ENCODE measurements at places on chromosomes 12 and 14.
A peak's percentile ranks its signal among the peaks of the same experiment; 100 is the strongest.

DNA sequence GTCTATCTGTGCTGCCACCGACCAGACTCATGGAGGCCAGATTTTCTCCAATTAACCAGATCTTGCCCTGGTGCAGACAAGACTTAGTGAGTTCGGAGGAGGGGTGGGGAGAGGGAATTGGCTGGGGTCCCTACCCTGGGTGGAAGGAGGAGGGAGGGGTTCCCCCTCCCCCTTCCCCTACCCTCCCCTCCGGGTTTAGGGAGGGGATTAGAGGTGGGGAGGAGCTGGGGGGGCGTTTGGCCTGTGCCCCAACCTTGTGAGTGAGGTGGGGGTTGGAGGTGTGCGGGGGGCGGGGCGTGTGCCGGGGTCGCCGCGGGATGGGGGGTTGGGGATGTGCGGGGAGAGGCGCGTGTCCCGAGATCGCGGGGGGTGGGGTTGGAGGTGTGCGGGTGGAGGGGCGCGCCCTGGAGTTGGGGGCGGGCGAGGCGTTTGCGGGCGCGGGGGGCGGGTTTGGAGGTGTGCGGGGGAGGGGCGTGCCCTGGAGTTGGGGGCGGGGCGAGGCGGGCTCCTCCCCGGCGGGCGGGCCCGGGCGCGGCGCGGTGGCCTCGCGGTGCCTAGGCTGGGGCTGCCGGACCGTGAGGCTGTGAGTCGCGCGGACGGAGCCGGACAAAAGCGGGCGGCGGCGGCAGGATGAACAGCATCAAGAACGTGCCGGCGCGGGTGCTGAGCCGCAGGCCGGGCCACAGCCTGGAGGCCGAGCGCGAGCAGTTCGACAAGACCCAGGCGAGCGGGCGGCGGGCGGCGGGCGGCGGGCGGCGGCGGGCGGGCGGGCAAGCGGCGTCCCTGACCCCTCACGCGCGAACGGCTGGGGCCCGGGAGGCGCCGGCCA lies at the start of gene HIP1R:
Gene HIP1R, plus strand, starts transcription at position 537 of the 829 bp plus-strand sequence. Its CDS starts 94 bp downstream, at position 631.
- peak; percentile 56 for ATAC-seq

- ATAC-seq: no peak
These were observed 17.3 kb upstream of the ABHD12B start for GRCh38 chr14:50854521-50854920.

DNA sequence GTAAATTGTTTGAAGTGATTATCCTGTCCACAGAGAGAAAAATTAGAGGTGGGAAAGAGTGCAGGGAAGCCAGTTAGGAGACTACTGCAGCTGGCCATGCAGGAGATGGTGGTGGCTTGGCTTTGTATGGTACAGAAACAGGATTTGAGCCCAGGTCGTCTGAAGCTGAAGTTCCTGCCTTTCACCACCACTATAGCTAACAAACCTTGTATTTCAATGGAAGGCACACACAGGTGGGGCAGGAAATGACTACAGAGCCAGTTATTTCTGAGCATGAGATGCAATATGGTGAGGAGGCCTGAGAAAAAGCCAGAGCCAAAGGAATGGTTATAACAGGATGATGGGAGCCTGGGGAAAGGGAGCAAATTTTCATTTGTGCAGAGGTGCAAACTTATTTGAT lies 103.9 kb downstream of the BTG1 start:
- peak; percentile 32 for ATAC-seq

DNA sequence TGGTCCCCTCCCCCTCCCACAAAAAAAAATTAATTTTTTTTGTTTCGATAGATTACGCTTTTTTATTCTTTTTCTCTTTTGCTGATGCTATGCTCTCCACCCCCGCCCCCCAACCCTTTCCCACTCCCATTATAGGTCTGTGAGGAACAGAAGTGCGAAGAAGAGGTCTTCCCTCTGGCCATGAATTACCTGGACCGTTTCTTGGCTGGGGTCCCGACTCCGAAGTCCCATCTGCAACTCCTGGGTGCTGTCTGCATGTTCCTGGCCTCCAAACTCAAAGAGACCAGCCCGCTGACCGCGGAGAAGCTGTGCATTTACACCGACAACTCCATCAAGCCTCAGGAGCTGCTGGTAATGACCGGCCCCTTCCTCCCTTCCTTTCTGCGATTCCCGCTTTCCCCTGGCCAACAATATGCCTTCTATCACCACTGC lies 2.3 kb downstream of the CCND2 start:
- no peak for ATAC-seq

DNA sequence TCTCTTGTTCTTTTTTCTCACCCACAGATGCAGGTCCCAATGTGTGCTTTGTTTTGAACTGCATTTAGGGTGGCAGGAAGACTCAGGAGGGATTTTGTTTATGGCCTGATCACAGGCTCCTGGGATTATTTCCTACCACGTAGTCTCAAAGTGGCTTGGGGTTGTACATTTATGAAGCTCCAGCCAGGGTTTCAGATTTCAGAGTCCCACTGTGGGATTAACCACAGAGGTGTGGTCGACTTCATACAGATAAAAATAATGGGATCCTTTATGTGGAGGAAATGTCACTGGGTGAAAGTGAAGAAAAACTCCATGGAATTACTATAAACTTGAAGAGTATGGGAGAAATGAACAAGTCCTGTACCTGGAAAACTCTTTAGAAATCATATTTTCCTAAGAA lies 14.2 kb upstream of the PPP1R1A start:
- no peak for ATAC-seq

- ATAC-seq: no peak
These were observed 2.9 kb downstream of the SMARCD1 start for GRCh38 chr12:50087995-50088394.

DNA sequence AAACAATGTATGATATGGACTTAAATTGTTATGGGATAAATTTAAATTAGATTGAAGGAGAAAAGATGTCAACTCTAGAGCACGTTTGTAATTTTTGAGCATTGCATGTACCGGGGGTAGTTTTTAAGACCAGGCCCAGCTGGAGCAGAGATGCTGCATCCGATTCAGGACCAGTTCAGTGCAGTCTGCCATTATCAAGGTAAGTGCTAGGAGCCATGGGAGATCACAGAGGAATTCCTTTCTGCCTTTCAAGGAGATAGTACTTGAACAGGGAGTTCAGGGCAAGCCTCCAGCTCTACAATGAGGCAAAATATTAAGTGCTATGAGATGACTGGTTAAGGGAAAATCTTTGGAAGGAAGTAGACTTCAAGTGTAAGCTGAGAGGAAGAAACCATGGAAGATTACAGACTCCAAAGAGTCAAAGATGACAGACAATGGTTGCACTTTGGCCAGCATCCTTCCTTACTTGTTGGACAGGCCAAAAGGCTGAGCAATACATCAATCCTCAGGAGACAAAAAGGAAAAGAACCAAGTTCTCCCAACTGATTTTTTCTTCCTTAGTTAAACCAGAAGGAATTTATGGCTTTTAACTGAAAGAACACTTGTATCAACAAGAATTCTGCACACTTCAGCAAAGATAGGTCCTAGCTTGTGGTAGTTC lies 113.2 kb upstream of the HIF1A start:
- ATAC-seq: no peak

DNA sequence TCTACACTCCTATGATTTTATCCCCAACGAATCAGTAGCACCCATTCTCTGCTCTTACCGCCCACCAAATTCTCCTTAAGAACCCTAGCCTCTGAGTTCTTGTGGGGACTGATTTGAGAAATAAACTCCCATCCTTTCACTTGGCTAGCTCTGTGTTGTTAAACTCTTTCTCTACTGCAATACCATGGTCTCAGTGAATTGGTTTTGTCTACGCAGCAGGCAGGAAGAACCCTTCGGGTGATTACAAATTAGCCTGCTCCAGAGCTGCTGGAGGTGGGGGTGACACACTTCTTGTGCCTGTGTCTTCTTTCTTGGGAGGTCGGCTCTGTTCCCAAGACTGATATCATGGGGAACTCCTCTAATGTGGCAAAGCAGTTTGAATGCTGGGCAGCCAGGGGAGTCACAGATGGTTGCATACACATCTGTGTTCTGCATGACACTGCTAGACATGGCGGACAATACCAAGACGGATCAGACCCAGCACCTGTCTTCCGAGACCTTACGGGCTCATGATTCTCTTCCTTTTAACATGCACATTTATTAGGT lies 1.6 kb upstream of the C1S start:
- no peak for ATAC-seq

- no peak for ATAC-seq
These were observed 67.9 kb downstream of the RAD51B start for GRCh38 chr14:67887478-67887877.

- no peak for ATAC-seq
These were observed 189.5 kb downstream of the KCNC2 start for GRCh38 chr12:75020068-75020557.

DNA sequence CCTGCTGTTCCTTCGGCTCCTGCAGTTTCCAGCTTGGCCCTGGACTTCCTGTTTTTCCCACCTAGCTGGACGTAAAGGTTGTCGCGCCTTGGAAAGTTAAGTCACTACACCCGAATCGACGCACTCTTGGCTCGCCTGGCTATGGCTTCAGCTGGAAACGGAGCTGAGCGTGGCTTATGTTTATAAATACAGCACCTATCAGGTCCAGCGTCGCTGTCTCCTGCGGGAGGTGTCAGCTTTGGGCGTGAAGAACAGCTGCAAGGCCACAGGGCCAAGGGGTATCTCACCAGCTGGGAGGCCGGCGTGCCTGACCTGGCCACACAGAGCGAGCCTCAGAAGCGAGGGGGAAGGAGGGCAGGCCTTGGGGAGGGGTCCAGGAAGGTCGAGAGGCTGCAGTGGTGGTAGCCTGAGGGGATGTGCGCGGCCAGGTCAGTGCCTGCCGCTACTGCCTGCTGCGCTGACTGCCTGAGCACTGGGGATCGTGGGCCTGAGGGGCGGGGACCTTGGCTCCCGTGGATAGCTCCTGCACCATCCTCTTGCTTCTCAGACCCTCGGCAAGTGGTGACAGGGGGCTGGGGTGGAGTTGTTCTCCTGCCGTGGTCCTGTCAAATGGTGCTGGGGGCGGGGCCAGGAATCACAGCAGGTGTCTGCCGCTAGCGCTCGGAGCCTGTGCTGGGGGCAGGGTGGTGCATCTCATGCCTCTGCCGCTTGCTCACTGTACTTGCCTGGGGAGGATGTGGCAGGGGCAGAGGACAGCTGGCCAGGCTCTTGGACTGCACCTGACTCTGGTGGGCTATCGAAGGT lies 12.5 kb downstream of the PACS2 start:
- no peak for ATAC-seq

DNA sequence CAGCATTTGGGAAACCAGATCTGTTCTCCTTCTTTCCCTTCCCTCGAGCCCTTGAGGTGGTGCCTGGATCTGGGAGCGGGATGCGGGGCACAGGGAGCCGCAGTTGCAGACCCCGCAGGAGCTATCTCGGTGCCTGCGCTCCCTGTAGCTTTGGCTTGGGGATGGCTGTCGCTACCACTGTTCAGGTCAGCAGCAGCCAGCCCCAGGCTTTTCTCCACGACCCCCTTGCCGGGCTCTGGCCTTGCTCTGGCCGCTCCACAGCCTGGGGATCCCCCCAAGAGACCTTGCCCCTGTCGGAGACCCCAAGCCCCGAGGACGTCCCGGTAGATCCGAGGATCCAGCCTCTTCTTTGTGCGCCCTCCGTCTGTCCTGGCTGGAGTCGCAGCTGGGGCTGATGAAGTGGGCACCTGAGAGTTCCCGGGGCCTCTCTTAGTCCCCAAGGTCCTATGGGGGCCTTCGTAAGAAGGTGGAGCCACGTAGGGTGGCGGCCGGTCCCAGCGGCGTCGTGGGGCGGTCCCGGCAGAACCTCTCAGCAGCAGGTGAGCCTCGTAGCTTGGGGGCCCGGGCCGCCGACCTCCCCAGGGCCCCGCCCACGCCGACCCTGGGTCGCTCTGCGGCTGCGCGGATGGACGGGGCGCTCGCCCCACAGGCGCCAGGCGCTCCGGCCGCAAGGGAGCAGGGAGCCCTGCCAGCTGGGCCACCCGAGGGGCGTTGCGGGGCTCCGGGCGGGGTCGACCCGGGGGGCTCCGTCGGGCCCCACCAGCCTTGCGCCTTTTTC lies 1.3 kb downstream of the DDN start:
- ATAC-seq: peak; percentile 3

DNA sequence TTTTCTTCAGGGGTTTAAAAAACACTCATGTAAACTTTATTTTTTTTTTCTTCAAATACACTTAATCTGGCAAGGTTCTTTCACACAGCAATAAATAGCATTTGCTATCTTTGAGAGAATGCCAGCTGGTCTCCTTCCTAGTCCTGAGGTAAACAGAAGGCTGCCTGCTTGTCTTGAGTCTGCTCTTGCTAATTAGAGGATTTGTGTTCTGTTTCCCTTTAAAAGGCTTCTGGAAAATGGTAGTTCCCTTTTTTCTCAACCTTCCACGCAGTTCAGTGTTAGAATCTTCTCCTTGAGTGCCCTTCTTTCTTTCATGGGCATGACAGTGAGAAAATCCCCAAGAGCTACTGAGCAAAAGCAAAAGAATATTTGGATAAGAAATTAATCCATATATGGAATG lies 92.3 kb upstream of the DCN start:
- no peak for ATAC-seq

GRCh38 chr12:12612358-12612757 lies 682 bp downstream of the CREBL2 start:
- ATAC-seq: peak; percentile 15

DNA sequence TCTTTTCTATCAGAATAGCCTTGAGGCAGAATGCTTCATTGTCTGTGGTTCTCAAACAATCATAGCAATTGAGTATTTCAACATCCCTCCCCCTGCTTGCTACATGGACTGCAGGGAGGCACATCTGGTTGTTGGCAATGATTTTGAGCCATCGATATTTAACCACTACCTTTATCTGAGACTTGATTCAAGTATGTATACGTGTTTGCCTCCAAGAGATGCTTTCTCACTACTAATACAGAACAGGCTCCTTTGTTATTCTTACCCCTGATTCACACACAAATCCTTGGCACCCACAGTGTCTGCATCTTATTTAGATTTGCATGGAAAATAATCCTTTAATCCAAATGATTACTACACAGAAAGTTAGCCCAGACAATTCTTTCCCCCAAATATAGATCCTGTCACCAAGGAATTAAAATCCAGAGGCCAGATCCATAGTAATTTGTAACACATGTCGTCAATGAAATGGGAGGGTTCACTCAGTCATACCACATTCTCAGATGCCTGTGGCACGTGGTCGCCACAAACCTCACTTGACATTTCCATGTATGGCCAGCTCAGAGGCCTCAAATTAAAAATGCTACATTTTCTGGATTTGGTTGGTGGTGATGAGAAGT lies 199.3 kb downstream of the ITPR2 start:
- no peak for ATAC-seq

- ATAC-seq: no peak
These were observed 943.8 kb downstream of the SLC16A7 start for GRCh38 chr12:60539592-60539991.

- ATAC-seq: peak; percentile 43
These were observed 92.9 kb downstream of the KSR2 start for GRCh38 chr12:117875744-117876435.

GRCh38 chr14:31300883-31301282 lies 93.3 kb upstream of the HECTD1 start:
- no peak for ATAC-seq

DNA sequence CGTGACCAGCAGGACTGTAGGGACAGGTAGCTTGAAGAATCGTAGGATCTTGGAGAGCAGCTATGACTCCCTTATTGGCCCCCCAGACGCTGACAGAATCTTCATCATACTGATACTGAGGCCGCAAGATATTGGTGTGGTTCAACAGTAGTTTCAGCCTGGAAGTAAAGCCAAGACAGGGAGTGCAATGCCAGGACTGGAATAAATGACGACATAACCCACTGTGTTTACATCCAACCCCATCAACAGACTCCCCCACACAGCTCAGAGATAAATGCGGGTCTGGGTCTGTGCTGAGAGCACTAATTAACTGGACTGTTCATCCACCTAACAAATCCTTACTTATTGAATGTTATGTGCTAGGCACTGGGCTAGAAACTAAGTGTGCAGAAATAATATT lies 16.6 kb downstream of the NOXRED1 start:
- ATAC-seq: no peak

Data from activated CD4-positive, CD25-positive, alpha-beta regulatory T cell treated with anti-CD3 and anti-CD28 coated beads, Interleukin-2, amount 50 U/mL, for 24 hours (primary cell).